ENCODE measurements at places on chromosomes 12 and 14.

GRCh38 chr12:102379346-102380162, 100.8 kb downstream of the IGF1 start:
- no peak for DNase-seq

DNA sequence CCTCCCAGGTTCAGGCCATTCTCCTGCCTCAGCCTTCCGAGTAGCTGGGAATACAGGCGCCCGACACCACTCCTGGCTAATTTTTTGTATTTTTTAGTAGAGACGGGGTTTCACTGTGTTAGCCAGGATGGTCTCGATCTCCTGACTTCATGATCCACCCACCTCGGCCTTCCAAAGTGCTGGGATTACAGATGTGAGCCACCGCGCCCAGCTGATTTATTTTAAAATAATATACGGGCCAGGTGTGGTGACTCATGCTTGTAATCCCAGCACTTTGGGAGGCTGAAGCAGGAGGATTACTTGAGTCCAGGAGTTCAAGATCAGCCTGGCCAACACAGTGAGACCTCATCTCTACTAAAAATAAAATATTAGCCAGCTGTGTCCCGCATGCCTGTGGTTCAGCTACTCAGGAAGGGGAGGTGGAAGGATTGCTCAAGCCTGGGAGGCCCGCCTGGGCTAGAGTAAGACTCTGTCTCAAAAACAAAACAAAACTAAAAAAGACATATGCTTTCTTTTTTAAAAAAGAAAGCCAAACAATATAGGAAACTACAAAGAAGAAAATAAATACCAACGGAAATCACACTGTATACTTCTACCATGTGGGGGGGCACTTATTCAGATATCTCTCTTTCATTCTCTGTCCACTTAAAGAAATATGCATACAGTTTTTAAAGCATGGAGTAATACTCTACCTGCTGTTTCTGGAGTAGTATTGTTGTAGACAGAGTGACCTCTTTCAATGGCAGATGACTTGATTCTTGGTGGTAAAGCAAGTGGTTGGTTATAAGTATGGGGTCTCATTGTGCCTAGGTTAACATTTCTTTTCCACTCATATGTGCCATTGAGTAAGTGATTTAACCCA, 930 bp upstream of the MIA2 start:
- DNase-seq = no peak

- no peak for DNase-seq
These were observed 23.9 kb downstream of the NID2 start for GRCh38 chr14:52044791-52045522.

DNA sequence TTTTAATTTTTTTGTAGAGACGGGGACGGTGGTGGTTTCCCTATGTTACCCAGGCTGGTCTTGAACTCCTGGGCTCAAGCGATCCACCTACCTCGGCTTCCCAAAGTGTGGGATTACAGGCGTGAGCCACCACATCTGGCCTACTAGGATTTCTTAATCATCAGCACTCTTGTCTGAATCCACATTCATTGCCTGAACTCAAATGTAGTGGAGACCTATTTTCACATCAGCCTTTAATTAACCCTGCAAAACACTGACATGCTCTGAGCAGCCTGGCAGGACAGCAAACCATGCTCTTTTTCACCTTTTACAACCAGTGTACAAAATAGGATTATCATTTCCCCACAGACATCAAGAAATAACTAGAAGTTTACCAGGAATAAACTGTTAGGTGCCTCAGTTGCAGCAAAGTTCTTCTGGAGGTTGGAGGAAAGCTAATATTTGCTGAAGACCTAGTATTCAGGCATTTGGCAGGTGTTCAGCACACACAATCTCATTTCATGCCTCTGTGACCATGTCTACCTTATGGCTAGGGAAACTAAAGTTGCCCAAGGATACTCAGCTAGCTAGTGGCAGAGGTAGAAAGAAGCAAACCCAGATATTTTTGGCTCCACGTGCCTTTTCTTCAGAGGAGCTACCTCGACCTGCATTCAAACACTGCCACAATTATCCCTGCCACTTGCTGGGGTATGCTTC, 37.7 kb downstream of the CFL2 start:
- DNase-seq = no peak

DNA sequence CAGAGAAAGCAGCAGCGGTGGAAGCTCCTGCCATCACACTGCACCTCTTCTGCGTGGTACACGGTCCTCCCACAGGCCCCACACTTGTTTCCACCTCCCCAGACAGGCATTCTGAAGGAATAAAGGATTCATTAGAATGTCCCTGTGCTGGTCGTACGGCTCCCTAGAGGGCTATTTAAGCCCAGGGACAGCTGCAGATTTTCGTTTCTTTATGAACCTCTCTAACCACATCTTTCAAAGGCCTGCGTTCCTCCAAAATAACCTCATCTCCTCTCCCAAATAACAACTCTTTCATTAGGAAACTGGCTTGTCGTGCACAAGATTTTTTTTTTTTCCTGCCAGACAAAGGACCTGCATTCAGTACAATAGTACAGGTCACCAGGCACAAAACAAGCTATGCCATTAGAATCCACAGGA, 12.7 kb downstream of the CSRP2 start:
- DNase-seq = peak; percentile 17

- no peak for DNase-seq
These were observed 10.9 kb upstream of the RIN3 start for GRCh38 chr14:92502541-92503286.

DNA sequence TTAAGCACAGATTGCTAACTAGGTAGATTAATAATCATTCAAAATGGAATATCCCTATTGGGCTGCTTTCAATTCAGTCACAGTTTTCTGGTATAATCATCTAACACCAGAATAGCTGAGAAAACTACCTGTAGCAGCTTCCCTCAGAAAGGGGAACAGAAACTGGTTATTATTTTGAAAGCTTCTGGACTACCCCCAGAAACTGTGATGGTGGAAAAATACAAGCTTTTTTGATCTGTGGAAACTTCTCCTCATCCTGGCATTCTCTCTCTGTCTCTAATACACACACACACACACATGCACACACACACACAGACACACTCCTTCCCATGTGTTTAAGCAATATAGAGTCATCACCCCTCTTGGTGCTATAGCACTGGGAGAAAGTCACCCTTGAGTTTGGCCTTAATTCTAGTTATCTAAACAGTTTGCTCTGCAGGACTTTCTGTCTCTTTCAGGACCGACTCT, 251.5 kb upstream of the LMO3 start:
- DNase-seq = no peak

GRCh38 chr12:124883263-124884130, 19.8 kb upstream of the SCARB1 start:
- DNase-seq = peak; percentile 37

DNA sequence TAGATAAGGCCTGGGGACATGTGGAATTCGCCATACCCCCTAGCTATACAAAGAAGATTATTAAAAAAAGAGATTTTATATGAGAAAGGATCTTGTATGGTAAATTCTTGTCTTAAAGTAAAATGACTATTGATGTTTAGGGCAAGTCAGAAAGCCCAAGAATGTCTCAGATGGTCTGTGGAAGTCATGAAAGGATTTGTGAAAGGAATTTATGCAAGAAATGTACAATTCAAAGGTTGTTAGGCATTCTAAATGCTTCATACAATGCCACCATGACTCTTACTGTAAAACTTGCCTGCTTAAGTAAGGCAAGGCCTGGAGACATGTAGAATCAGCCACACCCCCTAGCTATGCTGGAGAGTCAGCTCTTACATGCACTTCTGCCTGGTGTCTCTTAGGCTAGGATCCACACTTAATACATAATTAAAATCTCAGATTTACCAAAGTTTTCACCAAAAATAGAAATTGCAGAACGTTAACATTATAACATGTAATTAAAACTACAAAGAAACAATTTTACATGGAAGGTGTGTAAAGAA, 8.9 kb upstream of the ETNK1 start:
- DNase-seq = peak; percentile 29

DNA sequence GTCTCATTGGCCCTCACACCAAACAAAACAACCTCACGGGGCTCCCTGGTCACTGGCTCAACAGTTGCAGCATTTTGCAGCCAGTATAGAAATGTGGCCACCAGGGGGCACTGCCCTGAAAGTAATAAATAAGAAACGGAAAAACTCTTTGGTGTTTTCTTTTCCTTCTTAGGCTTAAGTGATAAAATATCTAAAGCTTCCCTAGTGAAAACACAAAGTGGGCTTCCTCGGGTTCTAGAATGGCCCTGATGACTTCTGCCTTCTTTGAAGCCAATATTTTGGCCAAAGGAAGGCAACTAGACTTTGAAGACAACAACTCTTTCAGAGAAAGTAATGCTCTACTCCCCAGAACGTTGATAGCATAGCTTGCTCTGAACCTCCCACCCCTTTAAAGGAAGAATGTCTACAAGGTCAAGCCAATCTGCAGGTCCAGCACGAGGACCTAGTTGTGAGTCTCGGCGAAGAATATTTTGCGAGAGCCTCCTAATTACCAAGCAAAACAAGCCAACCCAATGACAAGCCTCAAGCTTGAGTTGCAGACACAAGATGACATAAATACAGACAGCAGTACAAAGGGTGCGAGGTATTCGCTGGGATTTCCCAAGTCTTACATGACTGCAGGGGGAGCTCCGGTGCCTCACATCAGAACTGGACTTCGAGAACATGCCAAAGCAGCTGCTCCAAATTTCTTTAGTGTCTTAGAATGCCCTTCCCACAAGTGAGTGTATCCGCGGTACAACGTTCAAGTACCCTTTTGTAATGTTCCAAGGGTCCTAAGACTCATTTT, 2.6 kb downstream of the ITPK1 start:
- DNase-seq = peak; percentile 97

DNA sequence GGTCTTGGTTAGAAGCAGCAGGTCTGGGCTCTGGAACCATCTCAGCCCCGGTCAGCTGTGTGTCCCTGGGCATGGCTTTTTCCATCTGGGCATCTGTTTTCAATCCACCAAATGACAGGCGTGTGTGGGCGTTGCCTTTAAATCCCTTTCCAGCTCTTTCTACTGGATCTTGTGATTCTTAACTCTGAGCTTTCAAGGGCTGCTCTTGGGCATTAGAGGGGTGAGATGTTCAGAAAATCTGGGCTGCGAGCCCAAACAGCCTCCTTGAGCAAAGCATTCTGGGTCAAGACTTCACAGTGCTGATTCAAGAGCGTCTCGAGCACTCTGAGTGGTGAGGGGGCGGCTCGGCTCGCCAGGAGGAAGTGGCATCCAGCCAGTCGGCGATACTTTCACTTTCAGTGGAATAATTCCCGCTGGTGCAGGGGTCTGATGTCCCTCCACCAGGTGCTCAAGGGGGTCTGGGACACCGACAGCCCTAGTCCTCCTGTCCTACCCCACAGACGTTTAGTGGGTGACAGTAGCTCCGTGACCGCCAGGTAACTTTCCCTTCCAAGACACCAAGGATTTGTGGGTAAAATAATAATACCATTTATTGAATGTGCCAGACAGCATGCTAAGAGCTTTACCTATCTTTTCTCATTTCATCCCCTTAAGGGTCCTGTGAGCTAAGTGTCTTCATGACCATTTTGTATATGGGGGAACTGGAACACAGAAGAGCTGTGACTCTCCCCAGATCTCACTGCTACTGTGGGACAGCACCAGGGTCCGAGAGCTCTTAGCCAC, 114.0 kb downstream of the PLXNC1 start:
- DNase-seq = no peak

- no peak for DNase-seq
These were observed 149.7 kb upstream of the SLC16A7 start for GRCh38 chr12:59446116-59446515.

DNA sequence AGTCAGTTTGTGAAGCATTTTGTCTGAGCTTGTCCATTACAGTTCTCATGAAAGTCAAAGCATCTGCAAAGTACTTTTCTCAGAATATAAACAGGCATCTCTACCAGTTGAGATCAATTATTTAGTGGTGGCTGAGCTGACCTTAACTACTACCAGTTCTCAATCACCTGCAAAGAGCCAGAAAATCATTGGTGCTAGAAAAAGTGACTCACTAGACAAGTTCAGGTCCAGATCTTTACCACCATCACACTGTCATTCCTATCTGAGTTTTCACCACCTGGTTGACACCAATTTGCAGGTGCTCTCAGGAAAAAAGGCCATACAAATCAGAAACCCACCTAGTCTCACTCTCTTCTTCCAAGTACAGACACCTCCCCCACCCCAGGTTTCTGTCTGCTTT, 33.3 kb downstream of the ITPR2 start:
- DNase-seq = no peak

DNA sequence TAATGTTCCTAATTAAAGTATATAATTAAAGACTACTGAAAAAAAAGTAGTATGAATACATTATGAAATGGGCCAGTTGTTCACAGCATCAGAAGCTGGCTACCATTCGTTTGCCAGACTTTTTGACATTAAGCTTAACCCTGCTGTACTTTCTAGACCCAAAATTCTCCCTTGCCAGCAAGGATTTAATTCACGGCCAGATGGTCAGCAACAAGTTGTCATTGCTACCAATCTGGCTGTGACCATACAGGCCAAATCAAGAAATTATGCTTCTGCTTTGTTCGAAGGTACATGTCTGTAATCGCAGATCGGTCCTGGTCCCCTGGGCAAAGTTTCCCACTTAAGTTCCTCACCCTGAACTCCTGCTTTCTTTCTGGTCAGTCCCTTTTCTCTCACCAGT, 217.7 kb upstream of the ATXN7L3B start:
- DNase-seq = no peak

DNA sequence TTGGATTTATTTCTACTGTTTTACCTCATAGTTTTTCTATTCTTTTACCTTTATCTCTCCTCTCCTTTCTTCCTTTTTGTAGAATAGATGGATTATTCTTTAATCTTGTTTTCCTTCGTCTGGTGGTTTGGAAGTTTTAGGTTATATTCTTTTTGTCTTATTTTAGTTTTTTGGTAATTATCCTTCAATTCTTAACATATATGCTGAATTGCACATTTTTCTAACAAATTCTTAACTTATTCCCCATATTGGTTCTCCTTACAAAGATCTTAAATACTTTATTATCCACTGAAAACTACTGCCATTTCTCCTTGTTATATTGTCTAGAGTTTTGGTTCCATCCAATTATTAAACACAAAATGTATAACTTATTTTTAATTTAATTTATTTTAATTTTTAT, 42.3 kb downstream of the CATSPERB start:
- no peak for DNase-seq

GRCh38 chr14:72666610-72667009, 227.3 kb downstream of the DPF3 start:
- no peak for DNase-seq

GRCh38 chr14:23640524-23641141, 4.5 kb downstream of the DHRS2 start:
- DNase-seq = peak; percentile 48

DNA sequence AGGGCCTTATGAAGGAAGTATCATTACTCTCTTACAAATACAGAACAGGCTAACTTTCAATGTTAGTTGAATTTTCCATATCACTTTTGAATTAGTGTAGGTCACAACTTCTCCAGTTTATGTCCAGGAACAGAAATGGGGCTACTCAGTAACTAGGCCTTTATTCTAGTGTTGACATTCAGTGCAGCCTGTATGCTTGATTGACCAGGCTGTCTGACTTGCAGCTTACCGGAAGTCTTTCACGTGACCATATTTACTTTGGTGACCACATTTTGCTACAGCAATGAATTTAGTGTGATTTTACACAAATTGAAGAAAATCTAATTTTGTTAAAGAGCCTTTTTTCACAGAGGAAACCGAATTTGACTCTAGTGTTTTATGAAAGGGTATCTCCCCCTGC, 12.4 kb downstream of the MTERF2 start:
- no peak for DNase-seq

- DNase-seq = no peak
These were observed 28.8 kb downstream of the VPS37B start for GRCh38 chr12:122866950-122867607.

Data from GM23338 (cell line).